ENCODE measurements at places on chromosomes 6 and 20.

- DNase-seq, result no peak
Measured at GRCh38 chr6:141809901-141810300, 322.8 kb upstream of the GJE1 start.

GRCh38 chr6:132322398-132322797 lies 78.9 kb downstream of the MOXD1 start:
- no peak for DNase-seq

DNA sequence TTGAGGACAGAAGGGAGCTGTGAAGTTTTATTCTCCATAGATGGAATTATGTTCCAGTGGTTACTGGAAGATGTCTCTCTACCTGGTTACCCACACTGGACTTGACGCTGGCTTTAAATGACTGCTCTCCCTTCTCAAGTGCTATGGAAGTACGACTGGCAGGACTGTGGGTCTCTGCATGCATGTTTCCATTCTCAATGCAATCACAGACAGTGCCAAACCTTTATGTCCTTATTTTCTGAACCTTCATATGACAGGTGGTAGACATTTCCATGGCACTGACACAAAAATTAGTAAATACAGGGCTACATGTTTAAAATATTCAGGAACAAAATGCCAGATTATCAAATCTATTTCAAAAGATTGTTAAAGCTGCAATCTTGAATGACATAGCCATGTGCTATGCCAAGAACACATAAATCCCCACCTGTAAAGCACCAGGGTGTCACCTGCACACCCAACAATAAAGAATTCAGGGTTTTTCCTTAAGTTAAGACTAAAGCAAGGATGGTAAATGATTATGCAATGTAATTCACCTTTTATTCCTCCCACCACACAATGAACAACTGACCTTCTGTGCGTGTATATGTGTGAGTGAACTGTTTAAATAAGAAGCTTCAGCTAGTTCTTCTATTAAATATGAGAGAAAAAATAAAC lies 153.3 kb upstream of the ENPP5 start:
- DNase-seq, result no peak

DNA sequence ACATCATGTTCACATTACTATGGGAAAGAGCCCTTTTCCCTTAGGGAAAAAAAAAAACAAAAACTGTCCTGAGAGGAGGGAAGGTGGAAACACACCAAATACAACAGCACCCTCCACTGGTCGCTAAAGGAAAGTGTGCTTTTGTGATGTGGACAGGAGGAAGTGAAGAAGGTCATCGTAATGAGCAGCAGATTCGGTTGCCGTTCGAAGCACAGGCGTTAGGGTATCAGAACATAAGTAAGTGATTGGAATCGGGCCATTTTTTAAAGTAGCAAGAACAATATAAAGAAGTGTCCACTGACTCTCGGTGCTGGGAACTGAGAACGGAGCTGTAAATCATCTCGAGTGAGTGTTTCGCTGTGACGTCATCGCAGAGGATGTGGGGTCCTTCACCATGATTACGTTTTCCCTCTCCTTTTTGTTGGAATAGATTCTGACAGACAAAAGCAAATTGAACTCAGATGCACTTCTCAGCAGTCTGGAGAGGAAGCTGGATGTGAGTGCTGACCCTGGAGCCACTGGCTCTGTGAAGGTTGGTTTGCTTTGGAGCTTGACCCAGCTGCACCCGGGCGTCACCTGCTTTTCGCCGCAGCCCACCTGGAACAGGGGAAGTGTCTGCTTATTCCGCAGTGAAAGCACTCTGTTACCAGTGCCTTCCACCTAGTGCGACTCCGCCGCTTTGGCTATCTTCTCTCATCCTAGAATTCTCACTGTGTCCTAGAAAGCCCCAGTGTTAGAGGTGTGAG lies 203.6 kb upstream of the GMDS start:
- DNase-seq, result peak; percentile 0

DNA sequence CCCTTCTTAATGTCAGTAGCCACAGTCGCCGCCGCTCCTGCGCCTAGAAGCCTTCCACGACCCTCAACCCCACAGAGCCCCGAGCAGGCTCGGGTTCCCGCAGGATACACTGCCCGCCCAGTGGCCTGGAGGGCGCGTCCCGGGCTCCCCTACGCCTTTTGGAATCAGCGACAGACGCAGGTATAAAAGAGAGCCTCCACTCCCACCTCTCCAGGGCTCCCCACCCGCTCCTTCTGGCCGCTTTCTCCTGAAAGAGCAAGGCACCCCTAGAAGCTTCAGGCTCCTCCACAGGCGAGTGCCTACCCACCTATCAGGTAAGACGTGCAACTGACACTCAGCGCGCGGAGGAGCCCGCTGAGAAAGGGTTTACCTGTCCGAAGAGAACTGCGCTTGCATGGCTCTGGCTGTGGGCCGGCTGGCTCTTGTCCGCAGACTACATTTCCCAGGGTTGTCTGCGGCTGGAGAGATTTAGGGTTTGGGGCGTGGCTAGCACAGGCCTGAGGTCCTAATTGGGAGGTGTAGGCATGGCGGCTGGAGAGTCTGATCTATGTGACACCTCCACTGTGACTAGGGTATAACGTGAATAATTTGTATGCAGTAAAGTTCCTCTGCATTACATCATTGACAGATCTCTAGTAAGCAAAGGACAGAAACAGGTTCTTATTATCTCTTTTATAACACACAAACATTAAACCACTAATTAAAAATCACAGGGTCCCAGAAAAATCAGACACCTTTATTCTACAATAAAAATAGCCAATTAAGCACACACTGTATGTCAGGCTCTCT lies 13.5 kb upstream of the ZNF391 start:
- peak; percentile 81 for DNase-seq

- no peak for DNase-seq
Measured at GRCh38 chr20:2658414-2659354, 5.3 kb downstream of the IDH3B start.

DNA sequence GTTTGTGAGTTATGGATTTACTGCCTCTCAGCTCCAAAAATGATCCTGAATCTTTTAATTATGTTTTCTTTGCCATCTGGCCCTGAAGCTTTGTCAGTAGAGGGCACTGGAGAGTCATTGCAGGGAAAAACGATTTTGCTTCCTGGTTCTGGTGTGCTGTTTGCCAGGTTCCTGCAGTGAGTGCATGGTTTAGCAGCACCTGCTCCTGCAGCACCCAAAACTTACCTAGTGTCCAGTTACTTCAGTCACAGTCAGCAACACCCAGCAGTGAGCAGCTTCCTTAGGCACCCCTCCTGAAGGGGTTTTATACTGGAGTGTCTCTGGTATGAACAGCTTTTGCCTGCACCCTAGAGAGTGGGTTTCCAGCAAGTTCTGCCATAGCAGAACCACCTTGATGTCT lies 6.0 kb upstream of the TRIM26 start:
- DNase-seq, result peak; percentile 64

- DNase-seq, result peak; percentile 87
Measured at GRCh38 chr6:108835218-108835850, 12.9 kb upstream of the ARMC2 start.

- DNase-seq, result peak; percentile 24
Measured at GRCh38 chr6:112311950-112312547, 35.1 kb upstream of the RFPL4B start.

DNA sequence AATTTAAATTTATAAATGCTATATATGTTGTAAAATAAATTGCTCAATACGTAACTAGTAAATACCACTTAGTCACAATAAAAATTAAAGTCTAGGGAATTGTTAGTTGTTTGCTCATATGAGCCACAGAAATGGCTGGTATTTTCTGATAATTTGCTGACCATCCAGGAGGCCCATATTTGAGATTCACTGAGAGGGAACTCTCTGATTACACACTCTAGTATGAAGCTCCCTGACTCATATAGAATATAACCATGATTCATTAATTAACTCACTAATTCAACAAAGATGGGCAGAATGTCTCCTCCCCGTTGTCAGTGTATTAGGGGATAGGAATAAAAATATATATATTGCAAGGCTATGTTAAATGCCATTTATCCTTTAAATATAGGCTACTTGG lies 46.6 kb upstream of the TMEM30A start:
- no peak for DNase-seq

DNA sequence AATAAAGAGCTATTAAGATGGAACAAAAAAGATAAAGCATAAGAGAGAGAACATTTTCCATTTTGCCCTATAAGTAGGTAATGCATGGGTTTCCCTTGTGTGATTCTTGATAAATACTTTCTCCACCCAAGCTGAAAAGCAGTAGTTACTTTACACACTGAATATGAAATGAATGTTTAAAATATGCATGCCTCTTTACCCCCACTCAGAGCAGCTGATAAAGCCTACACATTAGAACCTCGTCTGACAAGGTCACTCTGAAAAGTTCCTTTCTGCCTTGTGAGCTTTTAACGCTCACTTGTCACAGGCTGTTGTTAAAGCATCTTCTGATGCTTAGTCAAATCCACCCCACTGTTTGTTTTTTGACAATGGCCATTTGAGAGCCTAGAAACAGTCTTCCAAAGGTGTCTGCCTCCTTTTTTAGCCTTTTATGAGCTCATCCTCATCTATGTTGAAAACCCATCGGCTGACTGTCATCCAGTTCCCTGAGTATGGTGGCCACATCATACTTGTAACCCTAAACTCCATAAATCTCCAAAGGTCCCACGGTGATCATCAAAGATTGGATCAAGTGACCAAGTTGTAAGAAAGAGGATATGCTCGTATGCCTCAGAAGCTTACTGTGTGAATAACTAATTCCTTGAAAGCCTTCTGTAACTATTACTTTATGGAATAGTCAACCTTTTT lies 102.8 kb downstream of the ATXN1 start:
- DNase-seq, result no peak

GRCh38 chr6:145929037-145929633 lies 35.0 kb downstream of the SHPRH start:
- DNase-seq, result peak; percentile 31

DNA sequence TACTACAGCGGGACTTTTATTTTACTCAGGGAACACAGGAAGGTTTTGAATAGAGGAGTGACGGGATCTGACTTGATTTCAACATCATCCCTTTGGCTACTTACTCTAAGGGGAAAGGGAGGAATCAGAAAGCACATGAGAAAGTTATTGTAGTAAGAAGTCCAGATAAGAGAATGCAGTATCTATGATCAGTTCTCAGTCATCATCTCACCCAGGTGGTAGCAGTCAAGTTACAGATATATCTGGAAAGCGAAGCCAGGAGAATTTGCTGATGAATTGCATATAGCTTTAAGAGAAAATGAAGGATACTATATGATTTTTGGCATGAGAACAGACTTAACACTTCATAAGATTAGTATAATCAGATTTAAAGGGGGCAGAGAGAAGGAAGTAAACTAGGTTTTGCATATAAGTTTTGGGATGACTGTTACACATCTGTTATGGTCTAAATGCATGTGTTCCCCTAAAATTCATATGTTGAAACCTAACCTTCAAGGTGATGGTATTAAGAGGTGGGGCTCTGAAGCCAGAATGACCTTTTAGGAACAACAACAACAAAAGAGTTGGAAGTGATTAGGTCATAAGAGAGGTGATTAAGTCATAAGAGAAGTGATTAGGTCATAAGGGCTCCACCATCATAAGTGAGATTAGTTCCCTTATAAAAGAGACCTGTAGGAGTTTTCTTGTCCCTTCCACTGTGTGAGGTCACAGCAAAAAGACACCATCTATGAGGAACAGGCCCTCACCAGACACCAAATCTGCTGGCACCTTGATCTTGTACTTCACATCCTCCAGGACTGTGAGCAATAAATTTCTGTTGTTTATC lies 6.7 kb downstream of the RAD21L1 start:
- DNase-seq, result no peak

GRCh38 chr6:135270676-135271536 lies 89.8 kb downstream of the MYB start:
- DNase-seq, result no peak

DNA sequence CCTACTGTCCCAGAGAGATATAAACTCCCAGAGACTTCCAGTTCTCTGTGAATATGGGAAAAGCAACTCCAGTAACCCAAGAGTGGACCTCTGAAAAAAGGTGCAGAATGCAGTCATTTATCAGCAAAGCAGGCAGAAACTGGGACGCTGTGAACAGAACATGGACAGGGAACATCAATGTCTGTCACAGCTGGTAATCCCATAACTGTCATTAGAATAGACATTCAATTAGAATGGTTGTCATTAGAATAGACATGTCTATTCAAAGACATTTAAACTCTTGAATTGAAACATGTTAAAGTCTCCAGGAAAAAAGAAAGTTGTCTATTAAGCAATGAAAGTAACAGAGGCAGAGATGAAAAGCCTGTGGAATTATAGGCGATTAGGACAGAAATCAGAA lies 302.1 kb downstream of the BTBD3 start:
- no peak for DNase-seq

DNA sequence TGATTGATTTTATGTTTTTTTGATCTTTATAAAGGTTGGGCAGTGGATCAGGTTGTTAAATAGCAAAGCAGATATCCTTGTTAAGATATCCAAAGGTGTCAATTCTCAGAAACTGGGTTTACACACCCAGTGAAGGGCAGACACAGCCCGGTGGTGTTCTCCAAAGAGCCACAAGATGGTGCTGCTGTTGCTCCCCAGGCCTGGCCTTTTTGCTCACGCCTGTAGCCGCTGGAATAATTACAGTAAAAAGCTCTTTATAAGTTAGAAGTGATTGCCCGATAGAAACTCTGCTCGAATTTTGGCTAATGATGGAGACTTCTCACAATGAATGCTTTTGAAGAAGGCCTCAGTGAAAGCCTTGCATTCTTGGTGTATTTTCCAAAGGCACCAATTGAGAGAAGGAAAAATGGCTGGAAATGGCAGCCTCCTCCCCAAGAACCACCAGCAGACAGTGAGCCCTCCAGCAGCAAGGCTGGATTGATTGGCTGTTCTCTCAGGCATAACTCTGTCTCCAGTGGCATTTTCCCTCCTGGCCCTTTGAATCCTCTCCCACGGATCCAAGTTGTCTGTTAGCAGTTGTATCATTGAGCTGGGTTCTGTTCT lies 120.5 kb upstream of the CHD6 start:
- peak; percentile 20 for DNase-seq

GRCh38 chr6:89032599-89032998 lies 48.0 kb upstream of the PNRC1 start:
- no peak for DNase-seq

- peak; percentile 97 for DNase-seq
Measured at GRCh38 chr20:38962044-38962927, at the start of gene DHX35. TSS of gene DHX35 (plus strand) at chr20:38962344. CDS start at chr20:38962368, 24 bp downstream.

DNA sequence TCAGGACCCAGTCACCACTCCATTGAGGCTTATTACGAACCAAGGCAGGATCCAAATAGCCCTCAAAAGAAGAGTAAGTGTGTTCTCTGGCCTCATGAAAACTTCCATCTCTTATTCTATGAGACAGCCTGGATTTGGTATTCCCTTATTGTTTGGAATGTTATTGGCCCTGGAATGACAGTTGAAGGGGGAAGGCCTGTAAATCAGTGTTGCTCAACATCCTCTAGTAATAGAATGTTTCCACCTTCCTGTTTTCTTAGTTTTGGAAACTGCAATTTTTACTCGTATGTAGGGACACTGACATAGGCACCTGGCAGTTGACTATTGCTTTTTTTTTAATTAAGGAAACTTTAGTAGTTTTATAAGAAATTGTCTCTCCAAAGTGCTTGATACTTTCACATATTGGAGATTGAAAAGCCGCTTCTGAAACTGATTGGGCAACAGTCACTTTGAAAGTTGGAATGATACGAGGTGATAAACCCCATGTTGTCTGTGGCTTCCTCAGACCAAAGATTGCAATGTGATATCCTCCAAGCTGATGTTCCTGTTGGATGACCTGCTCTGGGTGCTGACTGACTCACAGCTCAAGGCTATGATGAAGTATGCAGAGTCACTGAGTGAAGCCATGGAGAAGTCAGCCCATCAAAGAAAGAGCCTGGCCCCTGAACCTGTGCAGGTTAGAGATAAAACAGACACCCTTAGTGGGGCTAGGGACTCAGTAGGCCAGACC lies 43.1 kb downstream of the BLTP3A start:
- DNase-seq, result no peak

Measured in CD4-positive, alpha-beta T cell treated with Interleukin-15 for 4 hours (primary cell).